ENCODE measurements at places on chromosomes 1 and 21. TPM values are rescaled to one million over a fixed set of nuclear protein-coding genes. Genes with fewer than 3 reads are reported as not detected.

MAN1C1 gene
- 16.9 TPM for polyA plus RNA-seq

WDR64 gene
- polyA plus RNA-seq = not detected

DVL1 gene
- 8.9 TPM for polyA plus RNA-seq

RNU1-4 gene
- polyA plus RNA-seq = not detected

LCE2B gene
- polyA plus RNA-seq = not detected

RPAP2 gene
- polyA plus RNA-seq = 21.5 TPM

ITLN2 gene
- not detected for polyA plus RNA-seq

FCRL6 gene
- polyA plus RNA-seq = not detected

ZNF695 gene
- 1.2 TPM for polyA plus RNA-seq

KCNK2 gene
- polyA plus RNA-seq = 19.7 TPM

NPR1 gene
- 0.02 TPM for polyA plus RNA-seq

PCNX2 gene
- 29.8 TPM for polyA plus RNA-seq

PTBP2 gene
- 16.2 TPM for polyA plus RNA-seq

MIXL1 gene
- 0.21 TPM for polyA plus RNA-seq

OR10Z1 gene
- not detected for polyA plus RNA-seq

RCAN3 gene
- polyA plus RNA-seq = 4.5 TPM

RCOR3 gene
- 33.8 TPM for polyA plus RNA-seq

SLFNL1 gene
- 0.09 TPM for polyA plus RNA-seq

CATSPERE gene
- 0.36 TPM for polyA plus RNA-seq

TMEM82 gene
- not detected for polyA plus RNA-seq

OR2T35 gene
- not detected for polyA plus RNA-seq

PADI1 gene
- not detected for polyA plus RNA-seq

RALGPS2 gene
- polyA plus RNA-seq = 61.5 TPM

GPR61 gene
- polyA plus RNA-seq = not detected

TINAGL1 gene
- polyA plus RNA-seq = 0.36 TPM

DDAH1 gene
- 102 TPM for polyA plus RNA-seq

VSIG8 gene
- not detected for polyA plus RNA-seq

WNT9A gene
- 0.91 TPM for polyA plus RNA-seq

RPE65 gene
- polyA plus RNA-seq = not detected

BRINP2 gene
- polyA plus RNA-seq = not detected

LIX1L gene
- 47.2 TPM for polyA plus RNA-seq

USP16 gene
- polyA plus RNA-seq = 22.7 TPM

ATP1A4 gene
- polyA plus RNA-seq = not detected

LCE1E gene
- polyA plus RNA-seq = not detected

WDR4 gene
- 10.6 TPM for polyA plus RNA-seq

KRTAP20-2 gene
- not detected for polyA plus RNA-seq

STIL gene
- polyA plus RNA-seq = 6.4 TPM

KCNE2 gene
- not detected for polyA plus RNA-seq

TDRD10 gene
- polyA plus RNA-seq = not detected

PPIAL4G gene
- not detected for polyA plus RNA-seq

HSPB7 gene
- 5.5 TPM for polyA plus RNA-seq

E2F2 gene
- 0.06 TPM for polyA plus RNA-seq

NBPF10 gene
- polyA plus RNA-seq = 1.9 TPM

LRRIQ3 gene
- polyA plus RNA-seq = 1.1 TPM

ZFP69B gene
- 5.9 TPM for polyA plus RNA-seq

CLCNKA gene
- not detected for polyA plus RNA-seq

PRR9 gene
- polyA plus RNA-seq = not detected

All from AG04450 (cell line).